ENCODE measurements at places on chromosomes 1 and 21.
A peak's percentile ranks its signal among the peaks of the same experiment; 100 is the strongest.

DNA sequence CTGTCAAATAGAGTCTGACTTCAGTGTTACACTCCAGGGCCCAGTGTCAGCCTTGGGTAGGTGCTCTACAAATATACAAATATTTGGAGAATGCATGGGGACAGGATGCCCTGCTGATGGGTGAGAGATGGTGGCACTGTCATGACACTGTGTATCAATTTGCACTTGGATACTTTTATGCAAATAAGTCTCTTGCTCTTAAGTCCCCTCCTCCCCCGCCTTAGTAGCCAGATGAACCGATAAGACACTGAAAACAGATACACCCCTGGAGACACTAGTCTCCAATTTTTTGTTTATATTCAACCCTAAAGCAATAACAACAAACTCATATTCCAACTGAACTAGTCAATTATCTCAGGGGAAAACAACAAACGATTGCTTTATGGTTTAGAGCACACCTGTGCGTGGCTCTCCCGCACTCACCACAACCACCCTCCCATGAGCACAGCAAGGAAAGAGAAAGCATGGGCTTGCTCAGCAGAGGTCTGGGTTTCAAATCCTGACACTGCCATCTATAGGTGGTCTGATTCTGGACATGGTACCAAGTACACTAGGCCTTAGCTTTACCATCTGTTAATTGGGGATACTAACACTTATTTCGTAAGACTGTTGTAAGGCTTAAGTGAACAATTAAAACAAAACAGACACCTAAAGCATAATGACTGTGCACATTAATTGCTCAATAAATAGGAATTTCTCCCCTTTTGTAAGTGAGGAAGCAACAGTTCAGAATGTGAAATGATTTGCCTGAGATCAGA is 50.3 kb downstream of the HIVEP3 start:
- no peak for DNase-seq

GRCh38 chr1:3236955-3237354 is 168.0 kb downstream of the PRDM16 start:
- DNase-seq = no peak

GRCh38 chr1:99363531-99363930 is 99.2 kb downstream of the PLPPR4 start:
- no peak for DNase-seq

DNA sequence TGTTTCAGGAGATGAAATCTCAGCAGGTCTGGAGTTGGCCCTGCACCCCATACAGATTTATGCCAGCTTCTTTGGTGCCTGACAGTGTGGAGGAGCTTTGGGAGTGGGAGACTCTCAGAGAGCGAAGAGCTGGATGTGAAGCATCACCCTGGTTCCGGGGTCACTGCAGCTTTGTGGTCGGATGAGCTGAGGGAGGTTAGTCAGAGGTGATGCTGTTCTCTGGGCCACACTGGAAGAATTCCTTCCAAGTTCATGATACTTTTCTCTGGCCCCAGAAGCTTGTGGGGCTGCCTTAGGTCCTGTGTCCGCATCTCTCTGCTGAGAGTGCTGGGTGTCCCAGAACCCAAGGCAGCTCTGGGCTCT is 467.8 kb downstream of the CAMTA1 start:
- DNase-seq = no peak

DNA sequence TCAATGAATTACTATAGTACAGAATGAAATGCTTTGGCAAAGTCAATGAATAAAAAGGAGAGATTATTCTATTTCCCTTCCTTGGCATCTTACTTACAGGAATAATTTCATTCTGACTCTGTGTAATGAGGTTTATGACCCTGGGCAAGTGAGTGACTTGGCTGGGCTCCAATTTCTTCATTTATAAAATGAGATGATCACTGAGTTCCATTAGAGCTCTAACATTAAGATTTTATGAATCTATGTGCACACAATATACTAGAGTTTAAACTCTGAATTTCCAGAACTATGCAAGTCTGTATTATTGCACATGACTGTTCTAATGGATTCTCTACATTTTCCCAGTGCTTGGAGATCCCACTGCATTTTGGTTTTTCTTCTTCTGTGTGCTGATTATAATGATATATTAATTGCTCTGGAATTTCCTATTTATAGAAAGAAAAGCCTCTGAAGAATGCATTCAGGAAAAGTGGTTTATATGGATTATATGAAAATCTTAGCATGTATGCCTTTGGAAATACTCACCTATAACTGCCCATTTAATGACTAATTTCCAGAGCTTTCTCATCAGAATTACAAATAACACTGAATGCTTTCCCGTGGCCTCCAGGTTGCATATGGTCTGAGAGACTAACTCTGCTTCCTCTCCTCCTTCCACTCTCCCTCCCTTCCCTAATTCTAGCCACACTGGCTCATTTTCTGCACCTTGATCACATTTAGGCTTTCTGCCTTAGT is 97.4 kb upstream of the CHRM3 start:
- no peak for DNase-seq

DNA sequence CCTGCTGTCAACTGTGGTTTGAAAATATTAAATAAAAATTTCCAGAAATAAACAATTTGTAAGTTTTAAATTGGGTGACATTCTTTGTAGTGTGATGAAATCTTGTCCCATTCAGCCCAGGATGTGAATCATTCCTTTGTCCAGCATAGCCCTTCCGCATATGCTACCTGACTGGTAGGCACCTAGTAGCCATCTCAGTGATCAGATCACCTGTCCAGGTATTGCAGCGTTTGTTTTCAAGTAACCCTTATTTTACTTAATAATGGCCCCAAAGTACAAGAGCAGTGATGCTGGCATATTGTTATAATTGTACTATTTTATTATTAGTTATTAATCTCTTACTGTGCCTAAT is 351.6 kb upstream of the B3GALT2 start:
- no peak for DNase-seq

DNA sequence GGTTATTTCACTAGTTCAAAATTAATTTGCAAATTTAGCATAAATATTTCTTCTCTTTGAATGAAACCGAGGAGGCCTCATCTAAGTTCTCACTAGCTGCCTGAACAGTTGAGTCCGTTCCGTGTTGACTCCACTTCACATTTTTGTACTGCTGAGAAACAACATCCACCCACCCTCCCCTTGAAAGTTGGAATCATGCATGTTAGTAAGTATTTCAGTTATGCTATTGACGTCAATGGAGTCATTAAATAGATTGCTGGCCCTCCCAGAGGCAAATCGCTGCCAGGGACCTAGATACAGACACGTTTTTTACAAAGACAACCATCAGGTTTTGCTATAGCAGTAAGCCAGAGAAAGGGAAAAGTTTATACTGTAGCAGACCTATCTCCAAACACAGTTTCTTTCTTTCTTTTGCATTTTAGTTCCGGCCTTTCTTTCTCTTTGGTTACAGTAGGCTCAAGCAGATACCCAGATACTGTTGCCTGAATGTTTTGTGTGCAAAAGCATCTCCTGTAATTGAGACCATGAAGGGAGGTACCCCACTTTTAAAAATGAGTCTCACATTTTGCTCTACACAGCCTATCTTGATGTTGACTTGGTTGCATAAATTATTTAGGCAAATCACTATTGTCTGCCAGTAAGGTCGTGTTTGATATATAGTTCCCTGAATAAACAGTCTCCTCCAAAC is 262.6 kb upstream of the SGIP1 start:
- DNase-seq = peak; percentile 30
